Central memory CD4-positive, alpha-beta T cell (primary cell): ENCODE measurements at places on chromosomes 12 and 14.
A peak's percentile ranks its signal among the peaks of the same experiment; 100 is the strongest.

DNA sequence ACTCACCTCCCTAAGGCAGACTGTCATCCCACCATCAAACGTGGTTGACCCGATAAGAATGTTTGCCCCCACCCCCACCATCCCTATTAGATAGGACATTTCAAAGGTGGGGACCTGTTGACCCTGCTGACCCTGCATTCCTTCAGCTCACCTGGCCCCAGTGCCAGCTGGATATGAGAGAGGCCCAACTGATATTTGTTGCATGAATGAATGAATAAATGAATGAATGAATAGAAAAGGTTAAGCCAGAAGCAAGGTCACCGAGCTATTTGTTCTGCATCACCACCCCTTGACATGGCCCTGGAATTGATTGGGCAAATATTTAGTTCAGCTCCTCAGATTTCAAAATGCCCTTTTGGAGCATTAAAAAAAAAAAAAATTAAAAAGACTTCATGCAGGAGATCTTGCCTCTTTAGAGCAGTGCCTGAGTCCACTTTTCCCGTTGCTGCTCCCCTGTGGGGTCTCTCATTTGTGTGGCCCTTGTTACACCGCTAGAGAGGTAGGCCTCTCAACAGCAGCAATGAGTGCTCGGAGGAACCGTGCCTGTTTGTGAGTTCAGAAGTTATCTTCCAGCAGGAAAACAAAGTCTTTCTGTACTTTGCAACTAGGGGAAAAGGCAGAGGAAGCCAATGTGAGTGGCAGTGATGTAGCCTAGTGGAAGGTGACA is 8.5 kb upstream of the SERPINA5 start:
- no peak for DNase-seq

- DNase-seq: no peak
Measured at GRCh38 chr12:127785986-127786590, 480.9 kb upstream of the TMEM132C start.

DNA sequence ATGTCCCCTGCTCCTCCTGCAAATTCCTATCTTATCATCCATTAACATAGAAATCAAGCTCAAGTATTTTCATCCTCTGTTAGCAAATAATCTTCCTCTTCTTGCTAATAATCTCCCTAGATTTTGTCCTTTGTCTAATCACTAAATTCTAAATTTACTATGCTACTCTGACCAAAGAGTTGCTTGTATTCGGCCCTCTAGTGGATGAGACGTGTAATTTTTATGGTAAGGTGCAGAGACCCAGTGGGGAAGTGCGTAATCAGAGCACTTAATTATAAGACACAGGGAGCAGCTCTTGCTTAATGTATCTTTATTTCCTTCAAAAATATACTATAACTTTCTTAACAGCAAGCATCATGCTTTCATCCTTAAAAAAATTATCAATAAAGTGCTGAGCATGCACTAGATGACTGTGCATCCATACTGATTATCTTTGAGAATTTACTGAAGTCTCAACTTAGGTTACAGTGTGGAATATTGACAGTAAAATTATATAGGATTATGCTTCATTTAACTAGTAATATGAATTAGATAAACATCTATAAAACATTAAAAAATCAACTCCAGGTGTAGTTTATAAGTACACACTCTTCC is 212.6 kb downstream of the SLC16A7 start:
- DNase-seq: peak; percentile 27

GRCh38 chr14:69619012-69619411 is 7.6 kb downstream of the SUSD6 start:
- no peak for DNase-seq

DNA sequence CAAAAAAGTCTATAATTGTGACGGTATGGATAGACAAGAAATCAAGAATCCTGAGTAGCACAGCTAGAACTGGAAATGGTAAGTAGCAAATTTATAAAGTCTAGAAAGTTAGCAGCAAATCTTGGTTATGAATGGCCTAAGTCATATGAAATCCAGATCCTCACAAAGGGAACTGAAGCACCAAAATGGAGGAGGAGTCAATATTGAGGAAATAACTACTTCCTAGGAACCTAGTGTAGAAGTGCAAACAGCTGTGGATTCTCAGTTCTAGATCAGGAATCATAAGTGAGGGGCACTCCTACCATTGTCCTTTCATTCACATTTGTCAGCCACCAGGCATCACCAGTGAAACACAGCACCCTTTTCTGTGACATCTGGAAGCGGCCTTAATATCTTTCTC is 202.2 kb upstream of the DCN start:
- no peak for DNase-seq

- no peak for DNase-seq
Measured at GRCh38 chr12:96120359-96121100, 73.6 kb upstream of the ELK3 start.
